ENCODE measurements at places on chromosomes 7 and 10. TPM values are rescaled to one million over a fixed set of nuclear protein-coding genes. Genes with fewer than 3 reads are reported as not detected.

Gene CALHM1
- 0.85 TPM for total RNA-seq

Gene VAX1
- not detected for total RNA-seq

Gene TYW1B
- 8.3 TPM for total RNA-seq

GRCh38 chr10:13502380-13502779, 26.4 kb downstream of the BEND7 start:
- no peaks in the 10 kb centered on the region for H3K4me1 ChIP-seq
- no peak overlapping the region for H3K4me3 ChIP-seq
- no peaks in the 10 kb centered on the region for H3K27me3 ChIP-seq
- no peaks in the 10 kb centered on the region for H3K36me3 ChIP-seq
- H3K27ac ChIP-seq, result no peak overlapping the region

DNA sequence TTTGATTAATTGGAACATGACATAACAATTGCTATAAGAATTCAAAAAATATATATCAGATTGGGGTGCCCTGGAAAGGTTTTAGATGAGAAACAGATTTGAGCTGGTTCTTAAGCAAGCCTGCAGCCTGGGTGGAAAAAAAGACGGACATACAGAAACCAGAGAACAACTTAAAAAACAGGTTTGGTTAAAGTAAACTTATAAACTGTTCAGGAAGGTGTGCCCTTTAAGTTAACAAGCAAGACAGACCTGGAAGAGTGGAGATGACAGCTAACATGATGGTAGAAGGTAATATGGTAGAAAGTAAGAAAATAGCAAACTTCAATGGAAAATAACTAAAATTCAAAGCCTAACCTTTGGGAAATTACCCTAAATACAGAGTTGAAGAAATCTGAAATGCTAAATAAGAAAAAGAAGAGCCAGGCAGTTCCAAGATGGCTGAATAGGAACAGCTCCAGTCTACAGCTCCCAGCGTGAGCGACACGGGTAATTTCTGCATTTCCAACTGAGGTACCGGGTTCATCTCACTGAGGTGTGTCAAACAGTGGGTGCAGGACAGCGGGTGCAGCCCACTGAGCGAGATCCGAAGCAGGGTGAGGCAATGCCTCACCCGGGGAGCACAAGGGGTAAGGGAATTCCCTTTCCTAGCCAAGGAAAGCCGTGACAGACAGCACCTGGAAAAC, 52.2 kb downstream of the CADPS2 start:
- no peaks in the 10 kb centered on the region for H3K27me3 ChIP-seq

GRCh38 chr10:50421026-50421719, 169.9 kb upstream of the ASAH2 start:
- H3K4me3 ChIP-seq, result no peak overlapping the region
- peaks cover 21% of the 10 kb centered on the region for H3K4me1 ChIP-seq
- DNase-seq, result no peak
- H3K36me3 ChIP-seq, result no peaks in the 10 kb centered on the region
- H3K27me3 ChIP-seq, result no peaks in the 10 kb centered on the region

GRCh38 chr7:54802841-54803240, 43.8 kb upstream of the SEC61G start:
- no peak for DNase-seq
- no peaks in the 10 kb centered on the region for H3K36me3 ChIP-seq
- no peak overlapping the region for H3K4me3 ChIP-seq
- H3K4me1 ChIP-seq, result no peaks in the 10 kb centered on the region
